NCI-H526 (cell line): ENCODE measurements at places on chromosomes 1 and 21.

- DNase-seq = no peak
Observed at GRCh38 chr1:57461405-57461804, 37.5 kb upstream of the DAB1 start.

GRCh38 chr1:56817716-56818463 is 1.3 kb downstream of the FYB2 start:
- DNase-seq = no peak

- DNase-seq = no peak
Observed at GRCh38 chr1:89276690-89277089, 4.0 kb upstream of the GBP5 start.

DNA sequence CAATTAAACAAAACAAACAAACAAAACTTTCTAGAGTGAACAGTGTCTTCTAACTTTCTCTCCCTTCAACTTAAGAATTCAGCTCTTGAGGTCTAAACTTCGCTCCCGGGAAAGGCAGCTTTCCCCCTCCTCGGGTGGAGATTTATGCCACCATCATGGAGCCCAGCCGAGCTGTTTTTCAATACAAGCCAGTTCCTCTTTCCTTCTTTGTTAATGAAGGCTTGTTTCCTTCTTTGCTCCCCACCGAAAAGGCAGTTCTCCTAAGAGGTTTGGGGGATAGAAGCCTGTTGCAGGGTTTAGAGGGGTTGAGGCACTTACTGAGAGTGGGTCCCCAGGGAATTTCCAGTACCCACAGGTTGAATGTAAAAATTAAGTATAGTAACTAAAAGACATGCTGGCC is 26.5 kb downstream of the OLIG1 start:
- DNase-seq = no peak

DNA sequence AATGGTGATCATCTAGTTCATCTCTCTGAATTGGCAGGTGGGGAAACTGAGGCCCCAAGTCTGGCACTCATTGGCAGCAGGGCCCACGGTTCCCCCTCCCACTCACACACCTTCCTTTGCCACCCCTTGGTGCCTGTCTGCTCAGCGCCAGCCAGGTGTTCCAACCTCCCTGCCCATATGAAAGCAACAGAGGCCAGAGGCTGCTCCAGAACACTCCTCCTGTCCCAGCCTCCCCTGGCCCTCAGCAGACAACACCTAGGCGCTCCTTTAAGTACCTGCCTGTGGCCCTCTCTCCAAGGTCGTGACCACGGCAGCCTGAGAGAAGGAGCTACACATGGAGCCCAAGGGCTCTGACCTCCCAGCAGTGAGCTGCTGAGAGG is 362.3 kb upstream of the VAMP3 start:
- no peak for DNase-seq

GRCh38 chr1:19577036-19577435 is 67.1 kb upstream of the NBL1 start:
- no peak for DNase-seq

GRCh38 chr1:231781892-231782291 is 155.3 kb downstream of the DISC1 start:
- no peak for DNase-seq

DNA sequence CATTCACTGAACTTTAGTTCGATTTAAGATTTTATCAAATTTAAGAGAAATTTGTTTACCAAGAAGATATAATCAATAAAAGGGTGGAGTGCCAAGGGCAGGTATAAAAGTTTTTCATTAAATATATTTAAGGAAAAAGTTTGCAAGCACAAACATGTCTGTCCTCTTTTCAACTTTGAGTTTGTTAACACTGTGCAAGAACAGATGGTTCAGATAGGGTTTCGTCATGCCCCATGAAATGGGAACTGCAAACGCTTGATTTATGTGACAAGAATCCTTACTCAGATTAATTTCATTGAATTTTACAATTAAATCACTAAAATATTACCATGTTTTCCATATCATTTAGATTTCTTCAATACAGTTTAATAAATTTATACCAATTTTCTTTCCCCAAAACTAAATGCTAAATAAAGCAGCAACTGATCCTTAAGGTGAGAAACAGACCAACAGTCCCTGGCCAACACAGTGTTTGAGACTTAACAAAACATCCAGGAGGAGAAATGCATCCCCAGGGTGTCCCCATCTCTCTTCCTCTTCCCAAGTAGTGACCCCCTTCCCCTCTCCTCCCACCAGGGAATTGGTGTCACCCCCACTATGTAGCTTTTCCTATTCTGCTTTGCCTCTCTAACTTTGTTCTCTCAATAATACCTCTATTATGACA is 292.9 kb downstream of the LTN1 start:
- DNase-seq = no peak

DNA sequence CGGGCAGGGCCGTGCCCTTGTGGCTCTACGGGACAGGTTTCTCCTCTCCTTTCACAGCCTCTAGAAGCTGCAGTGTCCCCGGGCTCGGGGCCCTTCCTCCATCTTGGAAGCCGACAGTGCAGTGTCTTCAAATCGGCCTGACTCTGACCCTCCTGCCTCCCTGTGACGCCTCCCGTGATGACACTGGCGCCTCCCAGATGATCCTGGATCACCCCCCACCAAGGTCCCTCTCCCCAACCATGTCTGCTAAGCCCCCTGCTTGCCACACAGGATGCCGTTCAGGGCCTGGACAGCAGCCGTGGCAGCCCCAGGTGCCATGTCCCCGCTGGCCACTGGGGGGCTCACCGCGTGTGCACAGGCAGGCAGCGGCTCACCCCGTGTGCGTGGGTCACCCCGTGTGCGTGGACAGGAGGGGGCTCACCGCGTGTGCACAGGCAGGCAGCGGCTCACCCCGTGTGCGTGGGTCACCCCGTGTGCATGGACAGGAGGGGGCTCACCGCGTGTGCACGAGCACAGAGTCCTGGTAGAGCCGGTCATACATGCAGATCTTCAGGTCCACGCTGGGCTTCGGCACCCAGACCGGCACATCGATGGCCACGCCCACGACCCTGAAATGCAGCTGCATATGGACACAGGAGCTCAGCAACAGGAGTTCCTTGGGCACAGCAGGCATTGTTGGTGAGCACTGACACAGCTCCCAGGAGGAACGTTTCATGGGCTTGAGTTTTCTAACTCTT is 24.9 kb upstream of the TMEM52 start:
- peak; percentile 35 for DNase-seq

- no peak for DNase-seq
Observed at GRCh38 chr1:160883581-160884513, 1.1 kb downstream of the ITLN1 start.

DNA sequence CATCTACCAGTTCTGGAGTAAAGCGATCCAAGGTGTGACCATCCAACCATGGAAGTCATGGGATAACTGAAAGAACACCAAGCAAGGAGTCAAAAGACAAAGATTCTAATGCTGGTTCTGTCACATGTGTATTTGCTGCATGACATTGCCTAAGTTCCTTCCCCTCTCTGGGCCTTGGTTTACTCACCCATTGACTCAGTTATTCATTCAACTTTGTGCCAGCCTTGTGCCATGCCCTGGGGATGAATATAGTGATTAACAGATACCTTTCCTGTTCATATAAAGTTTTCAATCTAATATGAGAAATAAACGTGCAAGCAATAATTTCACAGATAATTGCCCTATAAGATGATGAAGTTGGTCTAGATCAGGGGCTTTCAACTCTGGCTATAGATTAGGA is 33.0 kb upstream of the CAMK1G start:
- no peak for DNase-seq

DNA sequence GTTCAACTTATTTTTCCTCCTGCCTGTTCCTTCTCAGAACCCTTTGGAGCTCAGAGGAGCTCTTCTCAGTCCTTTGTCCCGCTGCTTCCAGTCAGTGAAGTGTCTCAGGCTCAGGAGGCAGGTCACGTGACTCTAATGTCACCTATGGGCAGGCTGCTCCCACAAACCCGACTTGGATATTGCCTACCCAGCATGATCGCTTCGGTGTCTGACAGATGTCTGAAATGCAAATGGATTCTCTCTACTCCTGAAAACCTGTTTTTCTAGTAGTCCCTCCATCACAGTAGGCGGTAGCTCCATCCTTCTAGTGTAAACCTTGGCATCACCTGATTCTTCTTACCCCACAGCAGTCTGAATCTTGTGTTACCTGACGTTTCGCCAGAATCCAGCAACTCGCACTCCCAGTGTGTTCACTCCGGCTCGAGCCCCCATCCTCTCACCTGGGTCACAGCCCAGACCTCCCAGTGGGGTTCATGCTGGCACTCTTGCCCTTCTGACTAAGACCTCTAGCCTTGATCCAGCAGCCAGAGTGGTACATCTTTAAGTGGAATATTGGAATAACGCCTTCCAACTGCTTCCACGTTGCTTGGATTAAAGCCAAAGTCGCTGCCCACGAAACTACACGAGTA is 5.4 kb downstream of the PADI6 start:
- peak; percentile 83 for DNase-seq

GRCh38 chr1:237012788-237013383 is 8.6 kb upstream of the MT1HL1 start:
- no peak for DNase-seq

GRCh38 chr1:9244501-9245229 is 10.1 kb downstream of the H6PD start:
- DNase-seq = no peak

- DNase-seq = no peak
Observed at GRCh38 chr1:55156093-55156492, 59.1 kb downstream of the USP24 start.

- DNase-seq = no peak
Observed at GRCh38 chr1:78687315-78687714, 37.7 kb downstream of the IFI44 start.

DNA sequence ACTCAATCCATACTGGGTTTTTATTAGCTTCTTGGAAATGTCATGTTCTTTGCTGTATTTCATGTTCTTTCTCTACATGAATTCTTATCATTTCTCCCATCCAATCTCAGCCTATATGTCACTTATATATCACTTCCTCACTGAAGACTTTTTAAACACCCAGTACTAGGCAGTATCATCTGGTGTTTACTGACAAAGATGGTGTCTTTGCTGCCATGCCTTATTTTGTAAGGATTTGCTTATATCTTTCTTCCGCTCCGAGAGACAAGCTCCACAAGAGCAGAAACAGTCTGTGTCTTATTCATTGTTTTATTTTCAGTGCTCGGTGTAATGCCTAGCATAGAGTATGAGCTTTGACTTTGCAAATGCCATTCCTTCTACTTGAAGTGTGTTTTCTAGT is 30.2 kb downstream of the F13B start:
- no peak for DNase-seq

DNA sequence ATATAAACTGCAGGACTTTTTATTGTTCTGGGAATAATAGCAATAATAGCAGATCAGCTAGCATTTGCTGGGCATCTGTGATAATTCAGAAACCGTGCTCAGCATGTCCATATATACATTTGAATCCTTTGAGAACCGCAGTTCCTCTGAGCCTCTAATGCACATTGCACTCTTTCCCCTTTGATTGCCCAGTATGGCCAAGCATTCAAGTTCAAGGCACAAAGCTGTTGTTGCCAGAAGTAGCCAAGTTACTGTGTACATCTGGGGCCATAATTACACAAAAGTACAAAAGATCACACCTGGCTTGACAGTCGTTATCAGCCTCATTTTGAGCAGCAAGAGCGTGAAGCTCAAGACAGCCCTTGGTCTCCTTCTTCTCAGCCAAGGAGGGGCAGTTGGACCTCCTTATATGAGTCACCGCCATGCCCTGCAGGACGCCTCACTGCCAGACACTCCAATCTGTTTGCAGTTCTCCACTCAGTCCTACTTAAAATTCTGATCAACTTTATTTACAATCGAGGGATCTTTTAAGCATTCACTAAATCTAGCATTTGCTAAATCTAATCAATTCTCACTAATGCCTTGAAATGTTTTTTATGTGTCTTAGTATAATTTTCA is 216.0 kb downstream of the SLC35F3 start:
- DNase-seq = no peak

GRCh38 chr1:179996099-179996498 is 41.5 kb downstream of the CEP350 start:
- no peak for DNase-seq

DNA sequence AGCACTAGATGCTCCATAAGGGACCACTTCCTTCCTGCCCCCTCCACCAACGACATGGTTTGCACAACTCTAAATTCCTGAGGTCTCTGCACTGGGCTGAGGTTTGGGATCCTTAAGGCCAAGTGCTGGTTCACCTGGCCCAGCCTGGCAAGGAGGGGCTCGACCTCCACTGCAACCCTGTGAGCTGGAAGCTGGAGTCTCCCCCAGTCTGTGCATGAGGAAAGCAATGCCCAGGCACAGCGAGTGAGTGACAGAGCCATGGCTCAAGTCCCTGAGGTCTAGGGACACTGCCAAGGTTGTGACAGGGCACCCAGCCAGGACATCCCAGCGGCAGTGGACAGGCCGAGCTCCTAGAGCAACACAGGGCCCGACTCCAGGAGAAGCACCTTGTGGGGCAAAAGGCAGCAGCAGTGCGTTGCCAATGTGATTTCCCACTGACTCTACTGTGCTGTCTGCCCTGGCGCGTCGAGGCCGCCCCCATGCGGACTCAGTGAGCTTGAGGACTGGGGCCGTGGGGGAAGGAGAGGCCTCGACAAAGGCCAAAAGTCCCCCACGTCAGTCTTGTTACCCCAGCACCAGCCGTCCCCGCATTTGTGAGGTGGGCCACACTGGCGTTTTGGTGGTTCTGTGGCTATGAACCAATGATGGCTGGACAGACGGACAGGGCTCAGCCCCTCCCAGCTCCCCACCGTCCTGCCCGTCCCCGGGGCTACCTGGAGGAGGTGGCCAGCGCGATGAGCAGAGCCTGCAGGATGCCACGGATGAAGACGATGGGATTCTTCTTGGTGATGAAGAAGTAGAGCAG is 30.0 kb downstream of the PODN start:
- no peak for DNase-seq

- DNase-seq = no peak
Observed at GRCh38 chr1:150764617-150765101, 919 bp downstream of the CTSS start.

- DNase-seq = no peak
Observed at GRCh38 chr1:207067185-207067584, 14.1 kb downstream of the PFKFB2 start.

GRCh38 chr1:175195798-175196197 is 3.2 kb upstream of the KIAA0040 start:
- no peak for DNase-seq

DNA sequence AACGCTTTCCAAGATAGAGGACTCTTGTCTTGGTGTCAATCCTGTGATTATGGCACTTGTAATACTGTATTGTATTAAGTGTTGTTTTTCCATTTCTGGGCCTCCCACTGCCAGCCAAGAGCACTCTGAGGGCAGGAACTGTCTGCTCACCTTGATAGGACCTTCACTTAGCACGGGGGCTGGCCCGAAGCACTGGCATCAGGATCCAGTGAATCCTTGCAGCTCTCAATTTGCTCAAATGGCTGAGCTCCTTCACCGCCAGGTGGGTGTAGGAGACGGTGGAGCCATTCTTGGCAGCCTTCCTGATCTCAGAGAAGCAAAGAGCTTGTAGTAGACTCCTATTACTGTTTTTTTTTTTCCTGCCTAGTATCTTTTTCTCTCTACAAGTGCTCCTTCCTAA is 17.7 kb downstream of the MECR start:
- no peak for DNase-seq

GRCh38 chr21:34935452-34935851 is 113.7 kb downstream of the RUNX1 start:
- DNase-seq = no peak

GRCh38 chr1:87899017-87899416 is 570.3 kb downstream of the LMO4 start:
- DNase-seq = no peak

GRCh38 chr1:220044678-220045355 is 1.5 kb downstream of the EPRS1 start:
- DNase-seq = no peak
